NCI-H2029 (cell line): ENCODE measurements at places on chromosomes 5 and 9.

DNA sequence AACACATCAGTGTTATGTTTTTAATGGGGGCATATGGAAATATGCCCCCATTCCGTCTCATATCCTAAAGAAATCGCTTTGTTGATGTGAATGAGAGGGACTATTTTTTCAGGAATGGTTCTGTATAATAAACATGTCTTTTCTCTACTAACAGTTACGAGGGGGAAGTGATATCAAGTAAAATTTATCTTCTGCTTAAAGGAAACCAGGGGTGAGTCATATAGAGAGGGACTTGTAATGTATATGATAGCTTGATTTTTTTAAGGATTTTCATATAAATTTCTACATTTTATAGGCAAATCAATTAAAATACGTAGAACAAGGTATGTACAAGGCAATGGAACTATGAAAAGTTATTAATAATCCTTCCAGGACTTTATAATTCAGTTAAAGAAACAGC, 207.1 kb downstream of the SEMA5A start:
- DNase-seq = no peak

- no peak for DNase-seq
Observed at GRCh38 chr9:87441251-87441650, 56.4 kb upstream of the DAPK1 start.

GRCh38 chr5:56175488-56175887, 57.6 kb downstream of the ANKRD55 start:
- DNase-seq = no peak

DNA sequence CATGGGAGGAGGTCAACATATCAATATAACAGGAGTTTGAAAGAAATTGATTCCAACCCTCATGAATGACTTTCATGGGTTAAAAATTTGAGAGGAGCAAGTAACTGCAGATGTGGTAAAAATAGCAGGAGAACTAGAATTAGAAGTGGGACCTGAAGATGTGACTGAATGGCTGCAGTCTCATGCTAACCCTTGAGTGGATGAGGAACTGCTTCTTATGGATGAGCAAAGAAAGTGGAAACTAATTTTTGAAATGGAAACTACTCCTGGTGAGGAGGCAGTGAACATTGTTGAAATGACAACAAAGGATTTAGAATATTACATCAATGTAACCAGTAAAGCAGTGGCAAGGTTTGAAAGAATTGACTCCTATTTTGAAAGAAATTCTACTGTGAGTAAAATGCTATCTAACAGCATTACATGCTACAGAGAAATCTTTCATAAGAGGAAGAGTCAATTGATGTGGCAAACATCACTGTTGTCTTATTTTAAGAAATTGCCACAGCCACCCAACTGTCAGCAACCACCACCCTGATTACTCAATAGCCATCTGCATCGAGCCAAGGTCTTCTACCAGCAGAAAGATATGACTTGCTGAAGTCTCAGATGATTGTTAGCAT, 1683.2 kb downstream of the MAT2B start:
- no peak for DNase-seq

DNA sequence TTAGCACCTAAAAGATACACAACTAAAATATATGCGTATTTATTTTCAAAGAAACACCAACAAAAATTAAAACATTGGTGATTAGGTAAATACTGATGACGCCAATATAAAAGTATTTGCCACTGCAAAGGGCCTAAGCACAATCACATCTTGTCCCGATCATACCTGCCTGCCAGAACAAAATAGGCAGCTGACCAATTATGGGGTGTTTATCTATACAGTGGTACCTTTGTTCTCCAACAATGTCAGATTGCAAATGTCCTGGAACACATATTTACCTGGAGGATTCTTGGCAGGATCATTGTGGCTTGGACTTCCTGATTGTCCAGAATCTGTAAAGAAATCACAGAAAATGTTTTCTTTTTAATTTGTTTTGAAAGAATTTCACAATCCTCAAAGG, 134.5 kb downstream of the NFIB start:
- peak; percentile 62 for DNase-seq

DNA sequence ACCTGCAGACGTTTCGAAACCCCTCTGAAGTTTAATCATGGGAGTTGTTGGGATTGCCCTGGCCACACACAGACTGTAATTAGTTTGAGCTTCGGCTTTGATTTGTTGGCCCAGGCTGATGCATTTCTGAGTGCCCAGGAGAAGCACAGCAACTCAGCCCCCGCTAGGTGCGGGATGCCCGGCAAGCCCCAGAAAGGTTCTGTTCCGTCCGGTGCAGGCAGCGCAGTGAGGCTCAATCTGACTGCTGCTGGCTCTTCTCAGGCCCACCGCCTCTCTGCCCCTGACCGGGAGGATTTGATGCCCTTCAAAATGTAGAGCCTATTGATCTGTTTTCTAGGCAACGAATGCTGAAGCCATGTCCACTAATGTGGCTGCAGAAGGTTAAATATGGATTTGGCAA, 73.4 kb upstream of the TAF11L2 start:
- DNase-seq = no peak

- DNase-seq = no peak
Observed at GRCh38 chr5:176366232-176366894, 1.1 kb downstream of the ARL10 start.

DNA sequence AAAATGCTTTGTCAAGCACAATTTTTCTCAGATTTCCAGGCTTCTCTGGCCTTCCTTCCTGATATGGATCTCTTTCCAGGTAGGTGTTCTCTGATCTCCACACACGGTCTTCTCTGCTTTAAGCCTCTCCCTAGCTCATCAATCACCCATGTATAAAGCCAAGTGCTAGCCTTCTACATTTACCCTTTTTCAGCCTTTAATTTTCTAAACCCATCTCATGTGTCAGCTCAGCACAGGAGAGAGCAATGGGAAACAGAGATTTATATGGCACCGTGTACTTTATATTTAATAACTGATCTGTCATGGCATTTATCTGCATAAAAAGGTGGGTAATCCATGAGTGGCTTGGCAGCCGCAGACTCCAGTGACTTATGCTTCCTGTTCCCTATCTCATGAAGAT, 495.0 kb downstream of the RASEF start:
- no peak for DNase-seq

- no peak for DNase-seq
Observed at GRCh38 chr5:173944511-173944910, 44.5 kb upstream of the C5orf47 start.

DNA sequence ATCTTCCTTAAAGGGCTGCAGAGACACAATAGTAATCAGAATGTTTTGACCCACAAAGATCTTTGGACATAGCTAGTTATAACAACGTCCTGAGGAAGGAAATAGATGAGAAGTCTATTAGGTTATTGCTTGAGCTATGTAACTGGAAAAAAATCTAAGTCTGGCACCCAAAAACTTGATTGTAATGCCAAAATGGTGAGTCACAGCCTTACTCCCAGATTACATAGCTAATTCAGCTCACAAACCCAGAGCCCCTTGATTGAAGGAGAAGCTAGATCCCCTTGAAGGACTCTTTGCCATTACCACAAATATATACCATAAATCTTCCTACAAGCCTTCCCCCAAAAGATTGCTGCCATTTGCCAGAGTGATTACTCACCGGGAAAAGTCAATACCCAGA, 341.8 kb upstream of the KIF2A start:
- DNase-seq = no peak

- DNase-seq = no peak
Observed at GRCh38 chr9:70986984-70987383, 134.4 kb downstream of the TRPM3 start.

GRCh38 chr9:135281791-135282737, 194.6 kb downstream of the OLFM1 start:
- DNase-seq = peak; percentile 94

DNA sequence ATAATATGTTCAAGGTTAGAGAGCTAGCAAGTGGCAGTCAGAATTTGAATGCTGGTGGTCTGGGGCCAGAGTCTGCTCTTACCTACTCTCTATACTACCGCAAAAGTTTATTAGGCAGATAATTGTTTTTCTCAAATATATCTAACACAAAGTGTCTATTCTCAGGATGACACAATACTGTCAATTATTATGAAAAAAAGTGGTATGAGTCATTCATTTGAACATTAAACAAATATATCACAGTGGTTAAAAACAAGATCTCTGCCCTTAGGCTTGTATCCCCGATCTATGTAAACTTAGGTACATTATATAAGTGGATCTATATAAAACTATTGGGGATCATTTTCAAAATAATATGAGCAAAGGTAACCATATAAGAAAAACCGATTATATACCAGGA, 354.9 kb downstream of the CETN3 start:
- DNase-seq = no peak

DNA sequence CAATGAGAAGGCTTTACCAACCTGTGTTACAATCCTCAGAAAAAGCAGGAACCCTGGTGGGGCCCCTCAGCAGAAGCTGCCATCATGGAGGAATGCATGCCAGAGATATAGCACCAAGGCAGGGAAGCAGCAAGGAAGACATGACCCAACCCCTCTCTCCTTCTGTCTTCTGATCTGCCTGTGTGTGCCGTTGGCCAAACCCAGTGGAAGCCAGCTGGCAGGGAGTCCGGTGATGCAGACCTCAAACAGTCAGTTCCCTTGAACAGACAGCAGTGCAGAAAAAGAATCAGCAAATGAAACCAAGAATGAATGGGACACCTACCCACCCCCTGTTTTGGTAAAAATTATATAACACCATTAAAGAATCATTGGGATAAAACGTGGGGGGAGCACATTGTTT, 234.2 kb downstream of the ZNF608 start:
- no peak for DNase-seq

DNA sequence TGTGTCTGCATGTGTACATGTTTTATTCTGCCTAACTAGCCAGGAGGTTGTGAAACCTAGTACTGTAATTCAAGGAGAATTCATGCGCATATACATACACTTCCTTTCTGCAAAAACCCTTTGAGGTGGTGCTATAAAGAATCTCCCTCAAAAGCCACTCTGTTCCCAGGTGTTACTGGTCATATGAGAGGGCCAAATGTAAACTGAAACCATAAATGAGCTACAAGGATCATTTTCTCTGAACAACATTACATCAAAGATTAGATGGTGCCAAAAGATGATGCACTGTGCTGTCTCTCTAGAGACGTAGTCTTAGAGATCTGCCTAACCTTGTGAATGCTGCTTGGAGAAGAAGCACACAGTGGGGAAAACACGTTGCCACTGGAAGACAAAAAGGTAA, 15.7 kb downstream of the NREP start:
- DNase-seq = peak; percentile 85

- no peak for DNase-seq
Observed at GRCh38 chr5:59066367-59067163, 483.7 kb downstream of the RAB3C start.

- no peak for DNase-seq
Observed at GRCh38 chr9:98321269-98321668, 65.8 kb upstream of the TBC1D2 start.

- no peak for DNase-seq
Observed at GRCh38 chr5:13186177-13186576, 758.3 kb downstream of the DNAH5 start.

- DNase-seq = no peak
Observed at GRCh38 chr9:128121924-128122808, 5.4 kb downstream of the PTGES2 start.

DNA sequence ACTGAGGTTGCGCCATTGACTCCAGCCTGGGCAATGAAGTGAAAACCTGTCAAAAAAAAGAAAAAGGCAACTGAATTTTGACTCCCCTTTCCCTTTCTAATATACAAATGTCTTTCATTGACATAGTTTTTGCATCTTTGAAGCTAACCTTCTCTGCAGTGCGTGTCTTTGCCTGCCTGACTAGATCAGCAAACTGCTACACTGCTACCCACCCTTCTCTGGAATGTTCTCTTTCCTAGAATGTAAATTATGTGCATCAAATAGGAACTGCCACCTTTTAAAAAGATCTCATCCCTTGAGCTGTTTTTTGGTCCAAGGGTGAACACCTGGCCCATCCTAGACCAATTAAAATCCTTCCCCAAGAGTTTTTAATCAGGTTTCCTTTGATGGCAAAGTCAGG, 127.6 kb downstream of the SLC28A3 start:
- DNase-seq = no peak

- DNase-seq = no peak
Observed at GRCh38 chr5:7857926-7858632, 7.1 kb upstream of the CFAP90 start.

DNA sequence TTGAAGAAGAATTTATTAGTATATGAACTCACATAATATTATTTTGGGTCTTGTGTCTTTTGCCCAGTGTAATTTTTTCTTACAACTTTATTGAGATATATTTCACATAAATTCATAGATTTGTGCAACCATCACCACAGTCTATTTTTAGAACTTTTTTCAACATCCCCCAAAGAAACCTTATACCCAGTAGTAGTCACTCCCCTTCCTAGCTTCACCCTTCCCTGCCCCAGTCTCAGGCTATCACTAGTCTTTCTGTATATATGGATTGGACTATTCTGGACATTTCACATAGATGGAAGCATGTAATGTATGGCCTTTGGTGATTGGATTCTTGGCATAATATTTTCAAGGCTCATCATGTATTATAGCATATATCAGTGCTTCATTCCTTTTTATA, 67.8 kb downstream of the MAN2A1 start:
- no peak for DNase-seq

DNA sequence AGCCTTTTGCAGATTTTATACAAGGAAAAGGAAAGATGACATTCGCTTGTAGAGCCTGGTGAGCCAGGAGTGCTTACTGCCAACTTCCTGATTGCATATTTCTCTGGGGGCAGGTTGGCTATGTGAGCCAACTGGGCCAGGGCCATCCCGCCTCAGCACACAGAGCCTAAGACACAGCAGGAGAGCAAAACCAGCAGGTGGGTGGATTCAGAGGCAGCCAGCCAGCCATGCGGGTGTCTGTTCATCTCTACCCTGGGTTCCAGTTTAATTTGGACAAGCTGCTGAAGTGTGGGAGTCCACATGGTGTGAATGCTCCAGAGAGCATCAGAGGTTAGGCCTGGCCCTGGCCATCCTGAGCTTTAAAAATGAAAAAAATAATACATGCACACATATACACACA, 291.4 kb downstream of the ARHGEF28 start:
- DNase-seq = peak; percentile 82

DNA sequence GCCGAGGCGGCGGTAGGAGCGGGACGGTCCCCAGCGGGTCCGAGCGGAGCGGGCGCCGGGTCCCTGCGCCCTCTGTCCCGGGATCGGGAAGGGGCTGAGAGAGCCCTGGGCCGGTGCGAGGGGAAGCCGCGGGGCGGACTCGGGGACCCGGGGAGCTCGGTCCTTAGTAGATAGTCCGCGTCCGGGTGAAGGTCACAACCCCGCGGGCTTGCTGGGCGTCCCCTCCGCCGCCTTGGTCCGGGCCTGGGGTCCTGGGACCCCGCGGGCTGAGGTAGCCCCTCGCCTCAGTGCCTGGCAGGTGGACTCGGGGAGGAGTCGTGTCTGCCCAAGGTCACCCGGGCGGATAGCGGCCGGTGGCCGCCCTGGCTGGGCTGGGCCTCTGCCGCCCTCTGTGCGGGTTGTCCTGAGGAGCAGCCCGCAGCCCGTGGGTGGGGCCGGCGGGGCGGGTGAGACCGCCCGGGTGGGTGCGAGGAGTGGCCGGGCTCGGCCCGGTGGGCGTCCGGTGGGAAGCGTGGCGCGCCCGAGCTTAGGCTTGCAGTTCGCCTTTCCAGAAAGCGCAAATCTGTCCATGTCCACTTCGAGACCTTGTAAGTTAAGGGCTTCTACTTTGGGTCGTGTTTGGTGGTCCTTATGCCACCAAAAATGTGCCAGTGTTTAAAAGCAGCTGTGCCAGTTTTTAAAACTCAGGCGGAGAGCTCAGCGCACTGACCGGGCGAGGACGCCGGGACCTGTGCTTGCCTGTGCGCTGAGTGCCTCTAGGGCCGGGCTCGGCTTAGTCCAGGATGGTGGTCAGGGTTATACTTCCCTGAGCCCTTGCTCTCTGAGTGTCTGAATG, 554 bp downstream of the SDHA start:
- DNase-seq = no peak
